SW 1271 (cell line): ENCODE measurements at places on chromosomes 4 and X.

DNA sequence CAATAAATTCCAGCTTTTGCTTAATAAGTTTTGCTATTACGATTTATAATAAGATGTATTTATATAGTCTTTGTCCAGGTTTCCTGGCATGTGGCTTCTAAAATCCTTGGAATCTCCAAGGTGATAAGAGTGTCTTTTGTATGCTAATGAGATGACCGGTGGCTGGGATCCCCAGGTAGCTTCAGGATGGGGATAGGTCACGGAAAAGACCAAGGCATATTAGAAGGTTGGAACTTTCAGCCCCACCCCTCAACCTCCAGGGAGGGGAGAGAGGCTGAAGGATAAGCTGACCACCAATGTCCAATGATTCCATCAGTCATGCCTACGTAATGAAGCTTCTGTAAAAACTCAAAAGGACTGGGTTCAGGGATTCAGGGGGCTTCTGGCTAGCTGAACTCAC, 41.7 kb downstream of the SMIM20 start:
- no peak for DNase-seq

- no peak for DNase-seq
Measured at GRCh38 chrX:55240788-55241340, 20.7 kb downstream of the PAGE5 start.

- no peak for DNase-seq
Measured at GRCh38 chrX:148567229-148567628, 66.8 kb downstream of the AFF2 start.

DNA sequence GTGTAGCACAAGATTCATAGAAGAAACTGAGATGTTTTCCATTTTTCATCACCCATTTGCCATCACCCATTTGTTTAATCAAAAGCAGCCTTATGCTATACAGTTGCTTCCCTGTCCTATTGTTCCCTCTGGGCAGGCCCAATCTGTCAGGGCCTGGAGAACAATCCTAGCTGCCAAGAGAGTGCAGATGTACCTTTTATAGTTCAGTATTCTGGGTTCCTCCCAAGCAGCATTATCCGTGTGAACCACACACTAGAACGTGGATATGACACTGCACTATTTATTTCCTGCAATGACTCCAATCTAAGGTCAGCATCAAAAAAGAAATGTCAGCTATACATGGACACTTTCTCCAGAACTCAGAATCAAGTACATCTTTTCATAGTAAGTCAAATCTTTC, 269.0 kb downstream of the ADGRA3 start:
- no peak for DNase-seq

GRCh38 chr4:119942806-119943205, 123.8 kb downstream of the MAD2L1 start:
- DNase-seq = no peak

DNA sequence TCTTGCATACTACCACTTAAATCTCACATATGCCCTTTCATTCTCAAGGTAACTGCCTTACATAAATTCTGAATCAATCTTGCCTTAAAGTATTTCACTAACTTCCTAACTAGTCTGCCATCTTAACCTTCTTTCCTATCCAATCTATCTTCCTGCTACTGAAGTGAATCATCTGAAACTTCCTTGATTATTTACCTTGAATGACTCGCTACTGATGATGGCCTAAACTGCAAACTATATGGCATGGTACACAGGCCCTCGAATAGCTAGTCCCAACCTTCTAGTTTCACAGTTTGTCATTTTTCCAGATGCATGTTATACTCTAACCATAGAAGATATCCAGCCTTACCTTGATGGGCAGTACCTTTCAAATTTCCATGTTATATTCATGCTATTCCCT, 19.9 kb downstream of the PHKA1 start:
- DNase-seq = no peak

- DNase-seq = no peak
Measured at GRCh38 chr4:140726776-140727500, 29.2 kb downstream of the TBC1D9 start.

- no peak for DNase-seq
Measured at GRCh38 chr4:150801833-150802232, 213.3 kb downstream of the LRBA start.

DNA sequence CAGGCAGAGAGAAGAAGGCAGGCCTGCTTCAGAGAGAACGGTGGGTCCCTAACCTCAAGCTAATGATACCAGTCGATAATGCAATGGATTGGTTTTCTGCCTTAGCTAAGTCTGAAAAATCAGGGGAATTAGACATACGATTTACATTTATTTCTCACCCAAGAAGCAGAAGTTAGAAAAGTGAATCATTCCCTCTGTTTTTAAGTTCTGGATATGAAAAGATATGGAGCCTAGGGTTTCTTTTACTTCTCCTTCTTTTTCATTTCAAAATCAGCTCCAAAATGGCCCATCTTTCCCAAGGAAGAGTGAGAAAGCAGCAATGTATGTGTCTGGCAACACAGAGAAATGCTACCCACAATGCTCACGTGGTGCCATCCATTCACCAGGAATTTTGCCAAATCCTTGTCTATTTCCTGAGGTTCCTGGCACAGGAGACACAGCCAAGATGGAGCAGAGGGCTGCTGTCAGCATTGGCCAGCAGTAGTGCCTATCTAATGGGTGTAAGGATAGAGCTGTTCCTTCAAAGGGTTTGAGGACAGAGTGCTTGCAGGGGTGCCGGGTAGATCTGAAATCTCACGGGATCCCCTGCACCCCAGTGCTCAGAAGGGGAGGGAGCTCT, 231.5 kb downstream of the MAML3 start:
- DNase-seq = no peak

- no peak for DNase-seq
Measured at GRCh38 chr4:10354225-10354624, 103.0 kb downstream of the ZNF518B start.

- no peak for DNase-seq
Measured at GRCh38 chr4:66574145-66574978, 904.1 kb upstream of the EPHA5 start.
